ENCODE measurements at places on chromosomes 7 and 10. TPM values are rescaled to one million over a fixed set of nuclear protein-coding genes. Genes with fewer than 3 reads are reported as not detected.

PRLHR gene
- total RNA-seq = not detected

LRRD1 gene
- 0.41 TPM for total RNA-seq

CCZ1B gene
- 45.6 TPM for total RNA-seq

CALHM3 gene
- not detected for total RNA-seq

MGAM2 gene
- not detected for total RNA-seq

CALCR gene
- not detected for total RNA-seq

ARHGEF35 gene
- total RNA-seq = 1.1 TPM

COL13A1 gene
- 6.0 TPM for total RNA-seq

NKX1-2 gene
- not detected for total RNA-seq

SGCE gene
- total RNA-seq = 77.4 TPM

XRCC2 gene
- 1.1 TPM for total RNA-seq

SKAP2 gene
- 18.8 TPM for total RNA-seq

STEAP4 gene
- total RNA-seq = 2.1 TPM

CALML3 gene
- not detected for total RNA-seq

PVRIG gene
- not detected for total RNA-seq

CHN2 gene
- 0.81 TPM for total RNA-seq

SSC4D gene
- 0.36 TPM for total RNA-seq

PRPS1L1 gene
- not detected for total RNA-seq

RTKN2 gene
- total RNA-seq = 11.9 TPM

ANK3 gene
- 658 TPM for total RNA-seq

SLC29A4 gene
- total RNA-seq = 0.90 TPM

ADRA2A gene
- total RNA-seq = 0.82 TPM

TMEM130 gene
- total RNA-seq = 0.57 TPM

TRIM50 gene
- total RNA-seq = not detected

CPVL gene
- 3.2 TPM for total RNA-seq

ATOH7 gene
- not detected for total RNA-seq

CLDN15 gene
- total RNA-seq = 3.0 TPM

SEMA3A gene
- total RNA-seq = 118 TPM

PTN gene
- 12.8 TPM for total RNA-seq

BET1 gene
- total RNA-seq = 48.3 TPM

RAB19 gene
- not detected for total RNA-seq

MDFIC gene
- 15.9 TPM for total RNA-seq

All from fibroblast of the aortic adventitia (primary cell).